ENCODE measurements at places on chromosomes 4 and X.

- DNase-seq = no peak
These were observed 929.1 kb downstream of the STIM2 start for GRCh38 chr4:27789773-27790172.

DNA sequence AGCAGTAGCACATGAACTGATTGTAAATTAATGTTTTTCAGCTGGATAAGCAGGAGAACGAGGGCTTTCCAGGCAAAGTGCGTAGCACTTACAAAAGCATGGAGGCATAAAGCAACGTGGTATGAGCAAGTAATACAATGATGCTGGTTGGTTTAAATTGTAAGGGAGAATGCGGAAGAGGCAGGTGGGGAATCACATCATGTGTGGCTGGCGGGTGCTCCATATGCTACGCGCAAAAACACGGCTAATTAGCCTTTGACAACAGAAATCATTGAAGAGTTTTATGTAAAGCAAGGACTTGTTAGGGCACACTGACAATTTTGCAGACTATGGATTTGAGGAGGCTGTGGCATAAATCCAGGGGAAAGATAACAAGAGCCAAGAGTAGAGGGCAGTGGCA is 14.6 kb downstream of the SYTL4 start:
- DNase-seq = no peak

- DNase-seq = no peak
These were observed 15.8 kb downstream of the USP11 start for GRCh38 chrX:47248576-47248975.

GRCh38 chr4:140019619-140020347 is 134.2 kb downstream of the MAML3 start:
- no peak for DNase-seq

- no peak for DNase-seq
These were observed 159.5 kb downstream of the KLHL13 start for GRCh38 chrX:117957128-117957527.

DNA sequence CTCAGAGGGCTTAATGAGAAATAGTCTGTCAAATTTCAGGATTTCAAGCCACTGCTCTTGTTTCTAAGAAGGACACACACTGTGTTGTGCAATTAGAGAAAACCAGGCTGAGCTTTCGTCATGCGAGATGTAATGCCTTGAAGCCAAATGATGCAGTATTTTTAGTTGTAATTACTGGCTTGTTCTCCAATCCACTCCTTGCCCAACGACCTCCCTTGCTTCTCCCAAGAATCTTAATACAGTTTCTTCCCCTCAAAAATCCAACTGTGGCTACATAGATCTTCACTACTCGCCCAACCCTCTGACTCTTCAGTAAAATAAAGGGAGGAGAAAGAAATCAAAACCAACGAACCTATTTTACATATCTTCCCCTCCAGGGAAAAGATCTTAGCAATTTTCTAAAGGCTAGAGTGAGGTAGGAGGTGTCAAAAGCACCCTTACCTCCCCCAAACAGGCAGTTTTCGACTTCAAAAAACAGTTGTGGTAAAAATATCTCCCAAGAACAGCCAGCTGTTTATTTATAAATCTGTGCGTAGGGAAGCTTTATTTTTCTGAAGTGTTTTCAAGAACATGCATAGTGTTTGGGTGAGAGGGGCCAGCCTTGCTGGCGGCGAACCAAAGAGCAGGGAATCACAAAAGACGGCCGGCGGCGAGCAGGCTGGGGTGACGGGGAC is 68.7 kb downstream of the MGST2 start:
- no peak for DNase-seq

GRCh38 chrX:39813631-39814277 is 284.0 kb downstream of the BCOR start:
- DNase-seq = no peak

DNA sequence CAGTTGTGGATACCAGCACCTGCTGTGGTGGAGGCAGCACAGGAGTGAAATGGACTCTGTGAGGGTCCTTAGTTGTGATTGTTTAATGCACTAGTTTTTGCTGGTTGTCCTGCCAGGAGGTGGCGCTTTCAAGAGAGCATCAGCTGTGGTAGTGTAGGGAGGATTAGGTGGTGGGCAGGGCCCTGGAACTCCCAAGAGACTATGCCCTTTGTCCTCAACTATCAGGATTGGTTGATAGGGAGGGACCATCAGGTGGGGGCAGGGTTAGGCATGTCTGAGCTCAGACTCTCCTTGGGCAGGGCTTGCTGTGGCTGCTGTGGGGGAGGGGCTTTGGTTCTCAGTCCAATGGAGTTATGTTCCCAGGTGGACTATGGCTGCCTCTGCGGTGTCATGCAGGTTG is 121.9 kb downstream of the RRAGB start:
- no peak for DNase-seq

- DNase-seq = no peak
These were observed 47.4 kb upstream of the IL21 start for GRCh38 chr4:122668241-122668640.

GRCh38 chr4:152278505-152279233 is 257.2 kb downstream of the FBXW7 start:
- no peak for DNase-seq

DNA sequence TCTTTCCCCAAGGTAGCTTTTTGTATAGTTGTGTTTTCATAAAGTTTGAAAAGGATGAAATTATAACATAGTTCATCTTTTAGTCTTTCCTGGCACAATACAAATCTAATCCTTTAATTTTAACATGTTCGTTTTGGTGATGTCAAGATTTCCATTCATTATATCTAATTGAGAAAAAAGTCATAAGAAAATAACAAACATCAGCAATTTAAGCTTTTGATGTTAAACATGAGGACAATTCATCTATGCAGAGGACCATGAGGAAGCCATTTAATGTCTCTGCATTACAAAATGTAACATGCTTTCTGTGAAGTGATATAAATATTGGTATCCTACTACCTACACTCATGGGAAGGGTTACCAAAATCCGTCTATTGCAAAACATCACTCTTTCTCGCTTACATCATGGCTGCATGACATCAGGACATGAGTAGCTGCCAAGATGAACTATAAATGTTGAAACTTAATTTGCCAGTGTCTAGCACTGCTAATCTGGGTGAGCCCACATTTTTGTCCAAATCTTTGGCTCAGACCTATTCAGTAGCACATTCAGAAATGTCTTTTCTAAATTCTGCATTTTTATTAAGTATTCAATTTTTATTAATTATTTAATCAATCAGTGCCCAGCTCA is 9.5 kb downstream of the EPGN start:
- no peak for DNase-seq

- no peak for DNase-seq
These were observed 71.9 kb upstream of the WDR1 start for GRCh38 chr4:10188400-10189004.

DNA sequence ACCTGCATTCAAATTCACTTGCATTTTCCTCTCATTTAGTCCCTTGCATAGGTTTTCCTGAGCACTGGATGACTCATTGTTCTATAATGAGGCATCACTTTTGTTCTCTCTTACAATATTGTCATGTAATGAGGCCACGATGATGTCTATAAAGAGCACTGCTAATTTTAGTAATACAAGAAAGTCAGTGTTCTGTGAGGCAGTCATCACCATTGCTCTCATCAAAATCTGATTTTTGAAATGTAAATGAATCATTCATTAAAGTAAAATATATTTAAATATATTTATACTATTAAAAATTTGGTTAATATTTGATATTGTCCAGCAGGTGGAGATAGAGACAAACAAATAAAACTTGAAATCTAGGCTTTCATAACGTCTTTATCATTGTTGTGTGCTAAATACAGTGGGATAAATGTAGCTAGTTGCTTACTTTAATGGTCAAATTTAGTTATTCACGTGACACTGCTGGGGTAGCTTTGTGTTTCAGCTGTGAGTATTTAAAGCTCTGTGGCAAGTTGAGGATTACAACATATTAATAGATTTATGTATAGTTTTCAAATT is 15.4 kb downstream of the HMGB2 start:
- DNase-seq = no peak

- DNase-seq = no peak
These were observed 6.3 kb downstream of the AREG start for GRCh38 chr4:74451214-74451661.

GRCh38 chr4:95120456-95120855 is 362.7 kb downstream of the BMPR1B start:
- DNase-seq = no peak

GRCh38 chrX:2610246-2611170 is 80.6 kb upstream of the CD99 start:
- DNase-seq = no peak

DNA sequence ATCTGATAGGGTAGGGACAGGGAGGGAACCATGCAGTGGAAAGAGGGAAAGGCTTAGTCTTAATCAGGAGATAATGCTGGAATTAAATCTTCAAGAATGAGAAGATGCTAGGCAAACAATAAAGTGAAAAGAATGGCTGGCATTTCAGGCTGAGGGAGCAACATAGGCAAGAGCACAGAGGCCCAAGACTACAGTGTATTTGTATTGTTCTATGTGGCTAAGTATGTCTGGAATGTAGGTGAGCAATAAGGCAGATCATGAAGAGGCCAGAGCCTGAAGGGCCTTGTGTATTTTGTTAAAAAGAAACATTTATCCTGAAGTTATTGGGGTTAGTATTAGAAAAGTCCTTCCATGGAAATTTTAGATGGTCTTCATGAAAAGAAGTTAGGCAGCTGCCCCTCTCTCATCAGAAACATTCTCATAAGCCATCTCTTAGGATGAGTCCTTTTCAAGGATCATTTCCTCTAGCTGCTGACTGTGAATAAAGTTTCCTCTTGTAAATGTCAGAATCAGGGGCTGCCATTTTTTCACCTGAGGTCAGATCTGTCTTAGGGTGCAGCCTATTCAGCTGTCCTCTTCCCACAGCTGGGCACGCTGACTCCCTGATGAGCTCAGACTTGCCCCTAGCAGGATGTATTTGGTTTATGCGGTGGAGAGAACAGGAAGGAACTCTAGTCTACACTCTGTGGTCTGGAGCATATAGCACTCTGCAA is 46.3 kb downstream of the ATP10D start:
- peak; percentile 5 for DNase-seq

DNA sequence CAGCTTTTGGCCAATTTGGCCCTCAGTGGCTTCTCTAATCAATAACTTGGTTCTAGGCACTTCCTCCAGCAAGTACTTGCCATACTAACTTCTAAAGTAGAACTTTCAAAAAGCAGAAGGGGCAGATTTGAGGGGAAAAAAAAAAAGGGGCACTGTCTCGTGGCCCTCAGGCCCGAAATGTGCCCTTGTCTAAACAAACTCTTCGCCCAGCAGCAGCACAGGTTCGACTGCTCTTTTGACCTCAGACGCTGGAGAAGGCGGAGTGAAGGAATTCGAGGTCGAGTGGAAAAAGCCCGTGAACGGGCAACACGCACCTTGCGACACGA is 775 bp downstream of the GRPEL1 start:
- no peak for DNase-seq

- DNase-seq = peak; percentile 9
These were observed 885 bp downstream of the CCDC110 start for GRCh38 chr4:185470501-185471195.

GRCh38 chr4:76430519-76431388 is 4.3 kb upstream of the SHROOM3 start:
- DNase-seq = no peak

DNA sequence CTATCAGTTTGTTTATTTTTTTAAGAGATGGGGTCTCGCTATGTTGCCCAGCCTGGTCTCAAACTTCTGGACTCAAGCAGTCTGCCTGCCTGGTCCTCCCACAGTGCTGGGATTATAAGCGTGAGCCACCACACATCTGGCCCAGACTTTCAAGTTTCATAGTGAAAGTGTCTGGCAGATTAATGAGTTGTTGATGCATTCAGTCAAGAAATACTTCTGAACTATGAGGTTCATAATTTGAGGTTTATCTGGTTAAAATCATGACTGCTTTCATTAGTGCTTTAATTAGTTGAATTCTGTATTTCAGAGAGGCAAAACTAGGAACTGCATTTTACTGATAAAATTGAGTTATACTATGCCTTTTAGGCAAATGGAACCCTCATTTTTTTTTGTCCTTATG is 638.6 kb downstream of the RPA4 start:
- DNase-seq = no peak

DNA sequence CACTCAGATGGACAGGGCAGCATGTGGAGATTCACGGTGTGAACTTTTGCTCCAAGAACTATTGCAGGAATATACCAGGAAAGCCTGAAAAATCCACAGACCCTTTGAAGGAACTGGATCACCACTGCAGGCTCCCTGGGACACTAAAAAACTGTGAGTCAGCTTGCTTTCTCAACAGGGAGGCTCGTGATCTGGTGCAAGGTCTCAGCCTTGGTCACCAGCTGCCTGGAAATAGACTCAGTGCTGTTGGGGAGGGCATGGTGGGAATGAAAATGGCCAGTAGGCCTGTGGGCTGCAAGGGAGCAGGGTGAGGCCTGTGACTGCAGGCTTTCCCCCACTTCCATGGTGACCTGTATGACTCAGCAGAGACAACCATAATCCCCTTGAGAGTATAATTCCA is 426.4 kb upstream of the RPS6KA3 start:
- no peak for DNase-seq

GRCh38 chr4:147980586-147980985 is 248.7 kb downstream of the ARHGAP10 start:
- no peak for DNase-seq

- DNase-seq = no peak
These were observed 169.4 kb downstream of the AMELX start for GRCh38 chrX:11462648-11463047.

Measured in stimulated activated CD4-positive, alpha-beta T cell treated with anti-CD3 and anti-CD28 coated beads, Interleukin-15, amount 100 ng/mL, for 1 hour (primary cell).